HS-27A (cell line): ENCODE measurements at places on chromosomes 7 and 10.

DNA sequence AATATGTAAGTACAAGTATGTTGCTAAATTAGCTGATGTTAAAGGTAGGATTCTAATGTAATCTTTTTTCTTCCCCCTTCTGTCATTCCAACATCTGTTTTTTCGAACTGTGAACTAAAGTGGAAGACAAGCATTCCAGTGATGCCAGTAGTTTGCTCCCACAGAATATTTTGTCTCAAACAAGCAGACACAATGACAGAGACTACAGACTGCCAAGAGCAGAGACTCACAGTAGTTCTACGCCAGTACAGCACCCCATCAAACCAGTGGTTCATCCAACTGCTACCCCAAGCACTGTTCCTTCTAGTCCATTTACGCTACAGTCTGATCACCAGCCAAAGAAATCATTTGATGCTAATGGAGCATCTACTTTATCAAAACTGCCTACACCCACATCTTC is 62.7 kb downstream of the WAC start:
- no peak for DNase-seq

DNA sequence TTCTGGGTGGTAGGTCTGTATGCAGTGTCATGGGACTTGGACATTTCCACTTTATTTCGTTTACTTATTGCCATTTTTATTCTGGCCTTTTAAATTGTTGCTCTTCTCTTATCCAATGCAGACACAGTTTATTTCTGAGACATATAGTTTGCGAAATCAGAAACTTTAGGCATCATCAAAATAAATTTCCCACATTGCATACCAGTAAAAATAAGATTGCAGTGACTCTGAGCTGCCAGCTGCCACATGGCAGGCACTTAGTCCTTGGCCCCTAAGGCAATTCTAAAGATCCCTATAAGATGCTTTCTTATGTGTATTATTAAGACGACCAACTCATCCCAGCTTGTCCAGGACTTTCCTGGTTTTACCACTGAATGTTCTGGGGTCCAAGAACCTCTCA is 81.8 kb upstream of the ANKRD1 start:
- no peak for DNase-seq

GRCh38 chr7:94666879-94667587 is 11.1 kb upstream of the SGCE start:
- DNase-seq, result no peak

DNA sequence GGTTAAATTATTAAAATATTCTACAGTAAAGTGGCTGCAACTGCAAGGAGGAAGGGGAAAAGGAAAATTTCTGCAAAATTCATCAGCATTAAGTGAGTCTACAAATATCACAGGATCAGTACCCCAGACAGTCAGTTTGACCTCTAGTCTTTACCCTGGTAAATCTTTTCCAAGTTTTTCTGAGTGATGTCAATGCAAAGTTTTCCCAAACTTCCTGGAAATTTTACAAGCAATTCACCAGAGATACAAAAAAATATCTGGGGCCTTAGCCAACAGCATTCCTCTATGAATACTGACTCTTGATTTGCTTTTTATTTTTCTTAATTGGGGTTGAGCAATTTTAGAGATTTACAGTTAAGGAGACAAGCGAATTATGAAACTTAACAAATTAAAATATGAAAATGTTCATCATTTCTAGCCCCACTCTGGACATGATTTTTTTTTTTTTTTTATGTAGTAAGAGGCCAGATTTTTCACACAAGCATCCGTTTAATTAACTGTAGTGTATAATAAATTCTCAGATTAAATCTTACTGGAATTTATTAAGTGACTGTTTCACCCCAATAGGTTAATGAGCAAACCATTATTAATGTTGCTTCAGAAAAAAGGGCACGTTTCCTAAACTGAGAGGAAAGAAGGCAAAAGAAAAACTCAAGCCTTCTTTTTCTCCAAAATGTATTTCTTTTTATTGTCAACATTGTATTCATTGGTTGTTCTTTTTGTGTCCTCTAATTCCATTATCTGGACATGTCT is 539.5 kb upstream of the FZD8 start:
- no peak for DNase-seq

- DNase-seq, result no peak
Measured at GRCh38 chr7:25379351-25380300, 151.3 kb upstream of the NPVF start.

DNA sequence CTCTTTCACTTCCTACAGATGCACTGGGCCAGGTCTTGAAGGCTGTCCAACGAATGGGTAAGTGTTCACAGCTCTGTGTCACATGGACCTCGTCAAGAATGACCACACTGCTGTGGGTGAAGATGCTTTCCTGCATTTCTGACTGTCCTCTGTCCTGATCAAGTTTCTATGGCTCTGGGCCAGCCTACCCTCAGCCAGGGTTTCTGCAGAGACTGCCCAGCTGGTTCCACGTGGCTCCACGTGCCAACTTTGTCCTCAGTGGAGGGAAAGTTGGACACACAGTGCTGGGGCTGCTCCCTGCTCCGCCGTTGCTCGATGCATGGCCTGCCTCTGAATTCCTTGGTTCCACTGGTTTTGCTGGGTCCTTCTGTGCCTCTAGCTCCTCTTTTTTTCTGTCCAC is 152.3 kb downstream of the EGFR start:
- no peak for DNase-seq

GRCh38 chr7:136189506-136189998 is 212.4 kb upstream of the MTPN start:
- no peak for DNase-seq
